ENCODE measurements at places on chromosomes 16 and 17.

- DNase-seq: no peak
Measured at GRCh38 chr16:66272461-66272860, 94.0 kb upstream of the CDH5 start.

DNA sequence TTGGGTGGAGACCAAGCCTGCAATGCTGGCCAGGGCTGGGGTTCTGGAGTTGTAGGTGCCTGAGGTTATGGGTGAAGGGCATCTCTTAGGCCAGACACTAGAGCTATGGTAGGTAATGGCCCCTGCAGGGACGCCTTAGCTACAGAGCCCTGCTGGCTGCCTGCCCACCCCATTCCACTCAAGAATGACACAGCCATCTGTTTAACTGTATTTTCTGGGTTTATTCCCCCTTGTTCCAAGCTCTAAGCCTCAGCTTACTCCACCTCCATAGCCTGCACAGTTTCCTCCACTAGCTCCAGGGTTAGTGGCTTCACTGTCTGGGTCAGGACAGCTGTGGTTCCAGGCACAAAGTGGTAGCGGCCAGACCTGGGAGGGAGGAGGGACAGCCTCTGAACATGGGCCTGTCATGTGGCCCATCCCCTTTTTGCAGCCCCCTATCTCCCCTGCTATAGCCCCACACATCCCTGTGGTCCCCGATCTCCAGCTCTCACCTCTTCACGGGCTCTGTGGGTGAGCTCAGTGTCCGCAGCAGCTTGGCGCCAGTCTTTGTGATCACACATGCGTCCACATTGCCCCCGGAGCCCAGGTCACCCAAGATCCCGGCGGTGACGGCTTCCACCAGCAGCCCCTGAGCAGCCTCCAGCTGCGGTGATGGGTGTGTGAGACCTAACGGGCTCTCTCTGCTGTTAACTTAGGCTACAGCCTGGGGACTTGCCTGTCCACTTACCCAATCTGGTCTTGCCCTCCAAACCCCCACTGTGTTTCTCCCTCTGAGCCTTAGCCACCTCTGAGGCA is 2.1 kb downstream of the PSMB10 start:
- no peak for DNase-seq

GRCh38 chr17:48150597-48151001 is 43.0 kb downstream of the SNX11 start:
- no peak for DNase-seq

DNA sequence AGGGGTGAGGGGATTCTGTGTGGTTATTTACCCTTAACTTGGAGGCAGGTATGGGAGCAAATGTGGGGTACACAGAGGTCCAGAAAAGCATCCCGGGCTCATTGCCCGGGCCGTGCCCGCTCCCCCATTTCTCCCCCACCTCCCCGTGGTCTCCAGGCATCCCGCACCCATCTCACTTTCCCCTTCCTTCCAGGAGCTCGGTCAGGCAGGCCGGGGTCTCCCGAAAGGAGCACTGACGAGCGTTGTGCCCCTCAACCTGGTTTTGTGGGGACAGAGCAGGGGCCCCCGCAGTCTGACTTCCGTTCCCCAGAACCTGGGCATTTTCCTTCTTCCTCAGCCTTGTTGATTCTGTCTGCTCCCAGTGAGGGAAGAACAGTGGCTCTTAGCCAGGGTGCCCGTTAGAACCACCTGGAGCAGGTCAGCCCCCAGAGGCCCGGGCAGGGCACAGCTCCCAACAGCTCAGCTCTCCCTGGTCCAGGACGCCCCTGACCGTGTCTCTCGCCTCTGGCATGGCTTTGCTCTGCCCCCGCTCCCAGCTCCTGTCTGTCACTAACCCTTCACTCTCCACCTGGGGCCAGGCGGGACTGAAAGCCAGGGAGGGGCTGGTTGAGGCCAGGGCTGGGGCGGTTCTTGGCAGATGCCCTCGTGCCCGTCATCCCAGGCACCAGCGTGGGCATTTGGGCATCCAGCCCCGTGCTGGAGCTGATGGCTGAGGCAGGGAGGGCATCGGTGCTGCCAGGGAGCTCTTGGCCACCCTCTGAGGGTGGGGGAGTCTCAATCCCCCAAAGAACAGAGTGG is 12.5 kb upstream of the NUDT16L1 start:
- no peak for DNase-seq

- peak; percentile 66 for DNase-seq
Measured at GRCh38 chr17:34261568-34262337, 6.7 kb downstream of the CCL2 start.

- DNase-seq: no peak
Measured at GRCh38 chr17:52376137-52376536, 217.6 kb upstream of the CA10 start.

DNA sequence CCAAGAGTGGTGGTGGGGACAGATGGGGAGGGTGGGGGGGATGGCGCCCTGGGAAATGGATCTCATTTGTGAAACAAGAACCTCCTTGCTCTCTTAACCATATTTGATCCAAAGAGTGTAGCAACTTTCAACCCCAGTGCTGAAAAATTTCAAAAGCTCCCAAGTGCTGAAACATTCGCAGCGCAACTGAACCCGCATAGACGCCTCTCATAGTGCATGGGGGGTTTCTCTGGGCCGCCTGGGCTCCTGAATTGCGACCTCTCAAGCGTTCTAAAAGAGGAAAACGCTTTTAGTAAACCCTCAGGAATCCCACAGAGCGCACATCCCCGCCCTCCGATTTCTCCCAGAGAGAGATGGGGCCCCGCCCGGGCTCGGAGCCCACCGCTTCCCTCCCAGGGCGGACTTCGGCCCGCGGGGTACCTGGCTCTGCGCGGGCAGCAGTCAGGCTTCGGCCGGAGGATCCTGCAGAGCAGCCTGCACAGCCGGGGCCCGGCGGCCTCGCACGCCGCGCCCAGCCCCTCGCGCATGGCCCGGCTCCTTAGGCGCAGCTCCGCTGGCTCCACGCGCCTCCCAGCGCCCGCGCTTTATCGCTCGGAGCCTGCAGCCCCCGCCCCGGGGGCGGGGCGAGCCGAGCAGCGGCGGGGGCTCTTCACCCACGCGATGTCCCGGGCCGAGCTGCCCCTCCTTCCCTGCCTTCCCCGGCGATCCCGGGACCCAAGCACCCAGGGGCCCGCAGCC is 7.0 kb downstream of the NOS2 start:
- DNase-seq: no peak
